IPS-NIHi11 (cell line): ENCODE measurements at places on chromosomes 4 and X.
A peak's percentile ranks its signal among the peaks of the same experiment; 100 is the strongest.

GRCh38 chr4:90458576-90458975 is 331.4 kb downstream of the CCSER1 start:
- no peak for DNase-seq

DNA sequence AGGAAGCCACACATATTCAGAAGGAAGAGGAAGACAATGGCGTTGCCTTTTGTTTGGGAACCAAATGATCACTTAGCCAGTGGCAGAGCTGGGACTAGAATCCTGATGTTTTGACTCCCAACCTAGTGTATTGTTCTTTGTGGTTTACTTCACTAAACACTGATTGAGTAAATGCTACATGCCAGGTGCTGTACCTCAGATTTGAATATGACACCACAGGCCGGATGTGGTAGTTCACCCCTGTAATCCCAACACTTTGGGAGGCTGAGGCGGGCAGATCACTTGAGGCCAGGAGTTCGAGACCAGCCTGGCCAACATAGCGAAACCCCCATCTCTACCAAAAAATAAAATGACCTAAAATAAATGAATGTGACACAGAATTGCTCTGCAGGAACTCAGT is 8.4 kb downstream of the NDUFA1 start:
- DNase-seq = no peak

GRCh38 chr4:155772459-155773195 is 13.8 kb downstream of the GUCY1B1 start:
- peak; percentile 7 for DNase-seq

DNA sequence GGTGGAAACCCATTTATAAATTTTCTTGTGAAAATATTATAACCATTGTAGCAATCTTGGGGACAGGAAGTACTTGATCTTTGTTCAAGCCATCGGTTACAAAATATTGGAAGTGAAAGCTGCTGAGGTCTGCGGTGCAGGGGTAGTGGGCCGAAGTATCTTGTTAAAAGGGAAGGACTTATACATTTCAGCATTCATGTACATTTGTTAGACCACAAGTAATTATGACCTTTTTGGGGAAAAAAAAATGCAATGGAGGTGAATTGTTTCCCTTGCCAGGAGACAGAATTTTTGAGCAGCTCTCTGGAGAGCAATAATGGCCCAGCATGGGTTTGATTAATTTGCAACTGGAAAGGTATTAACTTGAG is 121.3 kb downstream of the EGF start:
- DNase-seq = no peak

DNA sequence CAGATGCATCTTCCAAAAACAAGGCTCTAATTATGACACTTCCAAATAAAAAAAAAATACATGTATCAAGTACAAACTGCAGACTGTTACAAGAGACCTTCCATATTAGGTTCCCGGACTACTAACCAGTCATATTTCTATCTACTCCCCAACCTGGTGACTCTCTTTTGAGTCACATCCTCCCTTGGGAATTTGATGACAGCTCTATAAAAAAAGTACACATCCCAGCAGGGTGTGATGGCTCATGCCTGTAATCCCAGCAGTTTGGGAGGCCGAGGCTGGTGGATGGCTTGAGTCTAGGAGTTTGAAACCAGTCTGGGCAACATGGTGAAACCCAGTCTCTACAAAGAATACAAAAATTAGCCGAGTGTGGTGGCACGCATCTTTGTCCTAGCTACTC is 14.9 kb downstream of the RPGR start:
- DNase-seq = no peak

DNA sequence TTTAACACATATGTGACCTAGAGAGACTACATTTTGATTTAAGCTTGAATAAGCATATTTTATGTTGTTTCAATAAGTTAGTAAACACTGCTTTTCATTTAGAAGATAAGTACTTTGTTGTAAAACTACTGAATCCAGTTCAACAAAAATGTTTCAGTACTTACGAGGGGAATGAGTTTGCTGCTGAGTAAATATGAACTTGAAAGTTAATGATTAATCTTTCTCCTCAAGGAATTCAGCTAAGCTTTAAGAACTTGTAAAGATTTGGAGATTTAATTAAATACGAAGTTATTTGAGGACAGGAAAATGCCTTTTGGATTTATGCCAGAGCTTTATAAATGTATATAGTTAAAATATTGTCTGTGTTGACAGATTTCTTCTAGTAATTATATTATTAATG is 933.0 kb upstream of the LCORL start:
- no peak for DNase-seq

DNA sequence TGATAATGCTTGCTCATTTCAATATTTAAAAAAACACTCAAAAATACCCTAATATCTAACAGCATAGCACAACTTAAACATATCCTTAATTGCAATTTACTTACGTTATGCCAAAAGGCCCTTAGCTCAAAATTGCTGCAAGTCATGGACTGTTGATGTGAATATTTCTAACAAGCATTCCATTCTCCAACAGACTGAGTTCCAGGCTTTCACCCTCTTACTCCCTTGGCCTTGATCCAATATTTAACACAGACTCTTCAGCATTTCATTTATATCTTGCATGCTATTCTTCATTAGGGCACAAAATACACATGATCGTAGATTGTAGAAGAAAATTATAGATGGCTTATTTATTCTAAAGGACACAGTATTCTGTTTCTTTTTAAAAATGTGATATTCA is 96.5 kb downstream of the RNF150 start:
- DNase-seq = no peak

- DNase-seq = no peak
Observed at GRCh38 chrX:264634-265455, 16.3 kb upstream of the PLCXD1 start.
